SK-MEL-5 (cell line): ENCODE measurements at places on chromosomes 4 and X. TPM values are rescaled to one million over a fixed set of nuclear protein-coding genes. Genes with fewer than 3 reads are reported as not detected.

The WWC2 gene
- 10.8 and 12.7 TPM in 2 replicates for total RNA-seq

The DYNLT3 gene
- total RNA-seq, result 125 and 137 TPM in 2 replicates

The SLC10A4 gene
- total RNA-seq, result 0.32 TPM in 1 of 2 replicates, not detected in the other

The ETDA gene
- not detected in 2 replicates for total RNA-seq

The CHRDL1 gene
- total RNA-seq, result 0.08 and 0.18 TPM in 2 replicates

The AADAT gene
- total RNA-seq, result 15.7 and 17.8 TPM in 2 replicates

The BBS7 gene
- total RNA-seq, result 12.4 and 13.0 TPM in 2 replicates

The FAM241A gene
- 0.51 and 0.74 TPM in 2 replicates for total RNA-seq

The DUSP21 gene
- not detected in 2 replicates for total RNA-seq

The FGFR3 gene
- total RNA-seq, result 0.03 and 0.32 TPM in 2 replicates

The FAT4 gene
- total RNA-seq, result 0.11 and 1.0 TPM in 2 replicates

The MAGEC1 gene
- 2.7 and 3.6 TPM in 2 replicates for total RNA-seq

The PDGFRA gene
- total RNA-seq, result 0.96 and 1.3 TPM in 2 replicates

The CENPVL2 gene
- total RNA-seq, result 0.32 TPM in 1 of 2 replicates, not detected in the other

The GAGE13 gene
- total RNA-seq, result 195 and 284 TPM in 2 replicates

The TLL1 gene
- total RNA-seq, result not detected in 2 replicates

The SSX4 gene
- total RNA-seq, result 0.42 TPM in 1 of 2 replicates, not detected in the other

The GDPD2 gene
- total RNA-seq, result not detected in 2 replicates

The USP17L26 gene
- not detected in 2 replicates for total RNA-seq
